ENCODE measurements at places on chromosomes 16 and 17.

DNA sequence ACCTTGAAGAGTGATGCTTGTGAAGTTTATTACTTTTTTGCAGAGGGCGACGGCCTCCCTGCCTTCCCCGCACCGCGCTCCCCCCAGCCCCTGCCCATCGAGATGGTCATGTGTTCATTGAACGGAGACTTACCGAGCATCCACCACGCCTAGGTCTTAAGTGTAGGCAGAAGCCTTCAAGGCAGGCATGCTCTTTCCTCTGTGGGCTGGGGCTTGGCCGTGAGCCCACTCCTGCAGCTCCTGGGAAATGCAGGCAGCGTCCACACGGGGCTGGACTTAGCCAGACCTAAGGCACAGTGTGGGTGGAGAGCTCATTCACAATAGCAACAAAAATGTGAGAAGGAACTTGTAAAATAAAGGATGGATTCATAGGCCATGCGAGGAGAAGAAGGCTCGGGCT is 19.2 kb downstream of the RNF213 start:
- no peak for DNase-seq

DNA sequence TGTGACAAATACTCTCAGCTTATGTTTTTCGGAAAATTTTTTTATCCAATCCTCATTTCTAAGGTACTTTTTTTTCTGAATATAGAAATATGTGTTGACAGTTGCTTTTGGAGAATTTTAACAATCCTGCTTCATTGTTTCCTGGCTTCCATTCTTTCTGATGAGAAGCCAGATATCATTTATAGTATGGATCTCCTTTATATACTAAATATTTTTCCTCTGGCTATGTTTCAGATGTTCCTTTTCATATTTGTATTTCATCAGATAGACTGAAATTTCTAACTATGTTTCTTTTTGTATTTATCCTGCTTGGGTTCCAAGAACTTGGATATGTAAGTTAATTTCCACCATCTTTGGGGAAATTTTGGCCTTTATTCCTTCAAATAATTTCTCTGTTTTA is 138.9 kb upstream of the CDH11 start:
- no peak for DNase-seq

GRCh38 chr16:27112093-27112811 is 45.5 kb downstream of the C16orf82 start:
- DNase-seq, result no peak

GRCh38 chr16:23914946-23915530 is 79.3 kb downstream of the PRKCB start:
- DNase-seq, result no peak

DNA sequence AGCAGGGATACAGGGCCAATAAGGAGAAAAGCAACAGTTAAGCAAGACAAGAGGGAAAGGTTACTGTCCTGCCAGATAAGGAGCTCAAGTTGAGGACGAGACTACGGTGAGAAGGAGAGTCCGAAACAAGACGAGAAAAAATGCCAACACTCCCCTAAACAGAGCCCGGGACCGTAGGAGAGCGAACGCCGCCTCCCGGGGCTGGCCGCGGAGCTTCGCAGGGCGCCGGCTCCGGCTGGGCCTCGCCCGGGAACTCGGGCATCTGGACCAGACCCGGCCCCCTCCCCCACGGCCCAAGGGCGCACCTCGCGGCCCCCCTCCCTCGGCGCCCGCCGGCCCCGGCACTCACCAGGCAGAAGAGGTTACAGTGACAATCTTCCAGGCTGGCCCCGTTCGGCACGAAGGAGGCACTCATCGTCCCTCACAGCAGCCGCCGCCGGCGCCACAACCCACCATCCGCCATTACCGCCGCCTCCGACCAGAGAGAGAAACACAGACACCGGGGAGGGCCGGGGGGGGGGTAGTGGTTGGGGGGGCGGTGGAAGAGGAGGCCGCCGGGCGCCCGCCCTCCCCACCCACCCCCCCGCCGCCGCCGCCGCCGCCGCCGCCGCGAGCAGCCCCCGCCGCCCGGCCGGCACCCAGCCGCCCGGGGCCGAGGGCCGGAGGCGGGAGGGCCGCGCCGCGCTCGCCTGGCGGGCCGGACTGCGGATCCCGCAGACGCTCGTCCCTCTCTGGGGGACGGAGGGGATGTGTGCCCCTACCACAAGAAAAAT is at the start of gene MED13:
Gene MED13 (minus strand): TSS at position 488 of the 773 bp plus-strand sequence. CDS start 73 bp downstream, at position 415.
- DNase-seq, result no peak

DNA sequence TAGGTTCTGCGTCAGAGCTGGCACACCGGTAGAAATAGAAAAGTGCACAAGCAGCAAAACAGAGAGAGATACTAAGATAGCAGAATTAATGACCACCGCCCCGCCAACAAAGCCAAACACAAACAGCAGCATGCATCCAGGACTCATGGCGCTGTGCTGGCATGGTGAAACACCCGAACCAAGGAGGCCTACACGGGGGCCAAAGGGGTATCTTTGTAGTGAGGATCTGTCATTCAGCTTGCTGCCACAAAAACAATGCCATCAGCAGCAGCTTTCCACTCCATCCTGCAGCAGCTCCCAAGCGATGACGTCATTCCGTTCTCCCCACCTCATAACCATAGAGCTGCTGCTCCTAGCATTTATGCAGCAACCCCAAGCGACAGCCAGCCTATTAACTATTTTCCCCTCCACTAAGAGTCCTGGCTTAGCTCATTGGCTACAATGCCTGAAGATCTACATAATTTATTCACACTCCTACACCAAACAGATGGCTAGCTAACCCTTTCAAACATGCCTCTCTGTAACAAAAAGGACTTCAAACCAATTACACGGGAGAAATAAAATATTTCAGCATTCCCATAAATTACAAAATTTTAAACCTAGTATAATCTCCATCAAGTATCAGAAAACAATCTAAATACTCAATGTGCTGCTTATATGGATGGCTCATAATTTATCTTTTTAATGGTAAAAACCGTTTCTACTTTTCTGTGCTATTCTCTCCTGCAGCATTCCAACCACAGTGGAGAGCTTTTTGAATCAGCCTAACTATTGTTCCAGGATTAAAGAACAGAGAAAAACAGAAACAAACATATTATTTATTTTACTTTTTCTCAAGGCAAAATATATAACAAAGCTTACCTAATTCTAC is 73.9 kb downstream of the SPAG9 start:
- DNase-seq, result no peak

DNA sequence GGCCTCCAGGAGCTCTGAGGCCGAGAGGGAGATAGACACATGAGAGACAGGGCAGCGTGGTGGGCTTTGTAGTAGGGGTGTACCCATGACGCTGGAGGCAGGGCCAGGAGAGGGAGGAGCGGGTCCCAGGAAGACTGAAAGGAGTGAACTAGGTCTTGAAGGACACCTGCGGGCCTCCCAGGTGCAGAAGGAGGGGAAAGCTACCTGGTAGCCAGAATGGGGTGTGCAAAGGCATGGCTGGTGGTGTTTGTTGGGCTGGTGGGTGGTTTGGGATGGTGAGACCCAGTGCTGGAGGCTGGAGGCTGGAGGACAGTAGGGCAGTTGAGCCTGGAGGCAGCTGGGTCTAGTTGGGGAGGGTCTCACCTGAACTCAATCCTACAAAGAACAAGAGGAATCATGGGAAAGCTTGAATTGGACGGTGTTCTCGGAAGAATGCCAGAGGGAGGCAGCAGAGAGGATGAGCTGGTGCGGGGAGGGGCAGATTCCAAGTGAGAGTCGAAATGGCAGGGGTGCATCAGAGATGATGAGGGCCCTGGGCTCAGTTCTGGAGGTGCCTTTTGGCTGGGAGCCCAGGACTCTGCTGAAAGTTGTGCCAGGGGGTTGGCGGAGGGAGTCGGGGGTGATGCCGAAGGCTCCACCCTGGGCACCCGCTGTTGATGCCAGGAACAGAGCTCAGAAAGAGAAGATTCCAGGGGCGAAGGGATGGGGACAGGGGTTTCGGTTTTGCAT is 21.2 kb downstream of the C1QTNF1 start:
- DNase-seq, result no peak

GRCh38 chr17:44865231-44865660 is 17.6 kb downstream of the HIGD1B start:
- DNase-seq, result no peak
